ENCODE measurements at places on chromosomes 16 and 17.

DNA sequence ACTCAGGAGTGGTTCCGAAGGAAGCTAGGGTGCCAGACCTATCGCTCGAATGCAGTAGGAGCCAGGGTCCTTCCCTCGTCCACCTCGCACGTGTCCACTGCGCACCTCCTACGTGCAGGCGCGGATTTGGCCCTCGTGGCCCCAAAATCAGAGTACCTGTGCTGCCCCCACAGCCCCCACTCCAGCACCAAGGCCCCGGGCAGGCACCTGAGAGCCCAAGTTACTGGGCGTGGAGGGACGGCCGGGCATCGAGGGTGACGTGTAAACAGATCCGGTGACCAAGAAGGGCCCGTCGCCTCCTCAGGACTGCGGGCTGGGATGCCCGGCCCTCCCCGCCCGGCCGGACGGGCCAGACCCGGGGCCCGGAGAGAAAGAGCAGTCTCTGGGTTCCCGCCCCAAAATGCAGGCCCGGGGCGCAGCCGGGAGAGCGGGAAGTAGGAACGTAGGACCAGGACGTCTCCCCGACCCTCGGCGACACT, 492 bp downstream of the SLC25A39 start:
- peak; percentile 36 for DNase-seq

GRCh38 chr17:21300601-21301571, 16.4 kb downstream of the MAP2K3 start:
- DNase-seq, result no peak

- DNase-seq, result peak; percentile 53
Measured at GRCh38 chr16:2482708-2483534, 8.0 kb downstream of the TBC1D24 start.

GRCh38 chr17:8894202-8894671, 26.8 kb upstream of the PIK3R6 start:
- DNase-seq, result no peak

GRCh38 chr17:29567304-29567553, 392 bp upstream of the ABHD15 start:
- no peak for DNase-seq

- no peak for DNase-seq
Measured at GRCh38 chr17:41178341-41178740, 320 bp upstream of the KRTAP4-2 start.

DNA sequence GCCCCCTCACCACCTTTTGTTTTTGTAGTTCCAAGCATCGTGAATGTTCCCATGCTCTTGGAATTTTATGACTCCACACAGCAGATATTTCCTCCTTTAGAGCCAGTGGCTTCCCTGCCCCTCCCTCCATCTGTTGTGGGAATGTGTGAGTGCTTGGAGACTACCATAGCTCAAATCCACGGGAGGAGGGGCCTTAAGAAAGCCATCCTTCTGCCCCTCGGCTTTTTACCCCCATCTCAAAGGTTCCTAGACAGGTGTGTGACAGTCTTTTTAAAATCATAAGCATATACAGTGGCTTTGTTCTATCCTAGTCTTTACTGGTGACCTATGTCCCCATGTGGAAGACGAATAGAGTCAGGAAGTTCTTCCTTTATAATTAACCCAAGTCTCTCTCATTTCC, 47.2 kb downstream of the YPEL2 start:
- no peak for DNase-seq

GRCh38 chr17:79223953-79224352, 149.3 kb downstream of the ENGASE start:
- DNase-seq, result no peak

GRCh38 chr17:1566505-1567199, 4.1 kb upstream of the PITPNA start:
- DNase-seq, result no peak

- DNase-seq, result no peak
Measured at GRCh38 chr17:60095830-60096229, 17.1 kb upstream of the HEATR6 start.

DNA sequence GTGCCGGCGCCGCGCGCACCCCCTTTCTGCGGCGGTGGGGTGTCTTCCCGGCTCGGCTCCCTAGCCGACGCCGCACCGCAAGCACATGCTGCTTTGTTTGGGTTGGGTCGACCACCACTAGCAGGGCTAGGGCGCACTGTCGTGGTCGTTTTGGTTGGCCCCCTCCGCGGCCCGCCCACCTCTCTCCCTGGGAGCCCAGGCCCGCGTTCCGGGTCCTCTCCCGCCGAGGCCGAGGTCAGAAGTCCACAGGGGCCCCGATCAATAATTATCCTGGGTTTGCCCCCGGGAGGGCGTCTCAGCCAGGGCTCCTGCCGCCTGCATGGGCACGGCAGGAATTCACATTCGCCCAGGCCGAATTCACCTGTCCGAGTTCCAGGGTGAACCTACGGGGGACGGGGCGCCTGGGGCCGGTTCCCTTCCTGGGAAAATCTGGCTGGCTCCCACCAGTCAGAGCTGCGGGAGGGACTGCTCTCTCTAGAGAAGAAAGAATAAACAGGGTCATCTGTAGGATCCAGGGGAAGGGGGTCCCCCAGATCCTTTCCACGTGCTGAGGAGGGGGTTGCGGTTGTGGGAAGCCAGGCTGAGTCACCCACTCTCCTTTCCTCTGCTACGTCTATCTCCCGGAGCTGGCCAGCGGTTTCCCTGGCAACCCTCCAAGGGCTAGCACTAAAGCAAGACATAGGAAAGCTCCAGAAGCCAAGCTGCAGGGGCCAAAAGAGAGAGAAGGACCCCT, 584 bp upstream of the STAT5B start:
- DNase-seq, result peak; percentile 44

GRCh38 chr17:17029938-17030337, 12.3 kb upstream of the MPRIP start:
- DNase-seq, result no peak

- DNase-seq, result no peak
Measured at GRCh38 chr17:38415250-38416194, 12.7 kb upstream of the ARHGAP23 start.

DNA sequence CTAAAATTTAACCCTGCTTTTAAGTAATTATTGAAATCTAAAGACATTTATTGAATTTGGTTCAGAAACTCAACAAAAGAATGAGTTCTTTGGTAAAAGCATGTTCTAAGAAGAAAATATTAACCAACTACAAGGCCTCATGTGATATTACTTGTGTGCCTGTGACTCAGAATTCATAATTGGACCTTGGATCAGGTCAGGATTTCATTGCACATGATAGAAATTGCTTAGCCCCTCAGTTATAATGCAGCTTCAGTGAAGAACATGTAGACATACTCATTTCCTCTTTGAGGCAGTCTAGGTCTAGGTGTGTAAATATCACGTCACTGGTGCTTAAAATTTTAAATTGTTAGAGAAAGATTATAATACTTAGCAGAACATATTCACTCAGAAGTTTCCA, 410.0 kb upstream of the SOX9 start:
- no peak for DNase-seq

DNA sequence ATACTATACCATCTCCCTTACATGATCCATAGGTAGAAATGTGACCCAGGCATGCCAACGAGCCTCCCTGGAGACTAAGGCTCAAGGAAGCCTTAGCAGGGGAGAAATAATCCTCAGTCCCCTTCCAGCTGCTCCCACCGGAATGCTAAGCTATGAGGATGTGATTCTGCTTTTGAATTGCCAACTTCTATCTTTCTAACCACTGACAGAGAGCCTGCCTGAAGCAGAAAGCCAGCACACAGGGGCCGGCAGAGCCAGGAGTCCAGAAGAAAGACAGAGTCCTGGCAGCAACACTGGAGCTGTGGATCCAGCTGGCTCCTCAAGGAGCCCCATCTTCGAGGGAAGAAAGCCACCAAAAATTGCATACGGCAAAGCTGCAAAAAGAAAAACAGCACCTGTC, 579.6 kb upstream of the CDH5 start:
- DNase-seq, result peak; percentile 4

DNA sequence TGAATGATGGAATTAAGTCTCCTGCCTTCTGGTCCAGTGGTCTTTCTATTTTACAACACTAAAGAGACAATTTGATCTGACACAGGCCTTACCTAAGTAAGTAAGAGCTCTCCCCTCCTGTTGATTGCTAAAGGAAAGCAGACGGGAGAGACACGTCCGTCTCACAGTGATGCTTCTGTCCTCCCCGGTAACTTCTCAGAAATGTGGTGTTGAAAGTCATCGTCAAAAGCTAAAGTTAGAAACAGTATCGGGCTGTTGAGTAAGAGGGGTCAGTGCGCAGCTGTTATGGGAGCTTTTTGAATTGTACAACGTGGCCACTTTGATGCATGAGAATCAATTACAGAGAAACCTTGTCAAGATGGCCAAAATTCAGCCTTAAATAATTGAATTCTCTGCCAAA, 1.9 kb upstream of the RBFOX1 start:
- peak; percentile 67 for DNase-seq

DNA sequence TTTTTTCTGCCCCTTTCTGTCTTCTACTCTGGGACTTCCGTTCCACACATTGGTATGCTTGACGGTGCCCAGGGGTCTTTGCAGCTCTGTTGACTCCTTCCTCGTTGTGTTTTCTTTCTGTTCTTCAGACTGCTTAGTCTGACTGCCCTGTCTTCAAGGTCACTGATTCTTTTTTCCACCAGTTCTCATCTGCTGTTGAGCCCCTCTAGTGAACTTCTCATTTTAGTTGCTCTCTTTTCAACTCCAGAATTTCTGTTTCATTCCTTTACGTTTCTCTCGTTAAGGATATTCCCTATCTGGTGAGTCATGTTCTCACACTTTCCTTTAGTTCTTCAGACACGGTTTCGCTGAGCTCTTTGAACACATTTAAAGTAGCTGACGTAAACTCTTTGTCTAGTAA, 13.8 kb downstream of the GAA start:
- no peak for DNase-seq

- DNase-seq, result no peak
Measured at GRCh38 chr16:2252806-2253148, 1.4 kb upstream of the ECI1 start.

DNA sequence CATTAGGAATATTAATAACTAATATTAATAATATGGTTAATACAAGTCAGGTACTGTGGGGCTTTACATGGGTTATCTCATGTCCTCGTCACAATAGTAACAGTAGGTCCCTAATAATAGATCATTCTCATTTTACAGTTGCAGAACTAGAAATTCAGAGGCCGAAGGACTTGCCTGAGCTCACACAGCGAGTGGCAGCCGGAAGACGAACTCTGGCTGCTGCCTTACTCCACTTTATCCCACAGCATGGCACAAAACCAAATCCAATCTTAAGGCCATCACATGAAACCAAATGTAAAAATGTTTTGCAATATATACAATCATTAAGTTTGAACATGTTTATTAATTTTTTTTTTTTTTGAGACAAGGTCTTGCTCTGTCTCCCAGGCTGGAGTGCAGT, 13.6 kb downstream of the GNA13 start:
- no peak for DNase-seq

DNA sequence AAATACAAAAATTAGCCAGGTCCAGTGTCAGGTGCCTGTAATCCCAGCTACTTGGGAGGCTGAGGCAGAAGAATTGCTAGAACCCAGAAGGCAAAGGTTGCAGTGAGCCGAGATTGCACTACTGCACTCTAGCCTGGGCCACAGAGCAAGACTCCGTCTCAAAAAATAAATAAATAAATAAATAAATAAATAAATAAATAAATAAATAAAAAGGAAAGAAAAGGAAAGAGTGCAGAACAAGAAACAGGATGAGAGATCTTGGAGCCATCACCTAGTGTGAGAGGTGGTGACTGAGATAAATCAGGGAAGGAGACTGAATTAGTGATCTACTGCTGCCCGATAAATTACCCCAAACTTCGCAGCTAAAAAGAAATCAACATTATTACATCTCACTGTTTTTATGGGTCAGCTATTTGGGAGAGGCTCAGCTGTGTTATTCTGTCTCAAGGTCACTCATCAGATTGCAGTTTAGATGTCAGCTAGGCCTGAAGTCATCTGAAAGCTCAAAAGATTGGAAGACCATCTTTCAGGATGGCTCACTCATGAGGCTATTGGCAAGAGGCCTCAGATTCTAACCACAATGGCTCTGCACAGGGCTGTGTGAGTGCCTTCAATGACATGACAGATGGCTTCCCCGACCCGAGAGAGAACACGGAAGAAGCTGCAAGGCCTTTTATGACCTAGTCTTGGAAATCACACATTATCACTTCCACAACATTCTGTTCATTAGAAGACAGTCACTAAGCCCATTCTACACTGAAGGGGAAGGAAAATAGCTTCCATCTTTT, 66.4 kb downstream of the CMC2 start:
- no peak for DNase-seq

- no peak for DNase-seq
Measured at GRCh38 chr16:13314633-13315032, 413.2 kb downstream of the SHISA9 start.

GRCh38 chr16:72425571-72426341, 253.8 kb upstream of the PMFBP1 start:
- no peak for DNase-seq

GRCh38 chr17:60752873-60753577, 75.4 kb downstream of the BCAS3 start:
- no peak for DNase-seq

GRCh38 chr17:67443931-67444595, 67.0 kb downstream of the PITPNC1 start:
- DNase-seq, result no peak

GRCh38 chr16:70713342-70713741, 27.5 kb upstream of the MTSS2 start:
- DNase-seq, result no peak

DNA sequence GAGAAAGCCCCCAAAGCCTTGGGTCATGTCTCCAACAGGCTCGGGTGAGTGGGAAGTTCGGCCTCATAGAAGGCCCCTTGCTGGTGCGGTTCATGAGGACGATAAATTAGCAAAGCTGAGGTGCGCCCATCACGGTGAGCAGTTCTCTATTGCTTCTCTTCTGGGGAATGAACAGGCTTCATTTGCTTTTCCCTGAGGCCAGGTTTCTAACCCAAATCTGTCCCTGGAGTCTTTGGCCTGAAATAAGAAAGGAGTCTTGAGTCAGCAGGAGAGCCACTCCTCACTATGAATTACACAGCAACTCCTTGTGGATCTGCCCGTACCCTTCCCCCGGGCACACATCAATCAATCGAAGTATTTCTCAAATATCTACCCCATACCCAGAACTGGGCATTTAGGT, 94.6 kb downstream of the YPEL2 start:
- no peak for DNase-seq
